Posterior vena cava (tissue), 2 donors: ENCODE measurements at places on chromosomes 6 and 20.
A peak's percentile ranks its signal among the peaks of the same experiment; 100 is the strongest.

GRCh38 chr6:14372734-14373489 lies 255.3 kb downstream of the CD83 start:
- DNase-seq: no peak

GRCh38 chr6:68400396-68400795 lies 234.7 kb upstream of the ADGRB3 start:
- DNase-seq: no peak

DNA sequence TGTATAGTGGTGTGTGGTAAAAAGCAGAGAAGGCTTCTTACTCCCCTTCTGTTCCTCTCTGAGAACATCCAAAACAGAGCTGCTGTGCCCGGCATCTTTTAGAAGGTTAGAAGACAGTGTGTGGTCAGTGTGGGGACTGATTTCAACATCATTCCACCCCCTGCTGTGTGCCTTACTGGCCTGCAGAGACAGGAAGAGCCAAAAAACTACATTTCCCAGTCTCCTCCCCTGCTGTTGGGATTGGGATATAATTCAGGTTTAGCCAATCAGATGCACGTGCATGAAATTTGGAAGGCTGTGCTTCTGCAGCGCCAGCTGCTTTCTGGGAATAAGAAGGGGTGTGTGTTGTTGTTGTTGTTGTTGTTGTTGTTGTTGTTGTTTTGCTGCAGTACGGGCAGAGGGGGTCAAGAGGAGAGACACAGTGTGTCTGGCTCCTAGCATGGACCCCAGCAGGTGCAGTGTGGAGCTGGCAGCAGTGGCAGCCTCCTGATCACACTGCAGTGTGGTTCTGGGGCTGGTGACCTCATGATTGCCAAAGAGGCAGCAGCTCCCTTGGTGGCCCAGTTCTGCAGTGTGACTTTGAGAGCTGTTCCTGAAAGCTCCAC lies 74.7 kb downstream of the MRPL14 start:
- no peak for DNase-seq

DNA sequence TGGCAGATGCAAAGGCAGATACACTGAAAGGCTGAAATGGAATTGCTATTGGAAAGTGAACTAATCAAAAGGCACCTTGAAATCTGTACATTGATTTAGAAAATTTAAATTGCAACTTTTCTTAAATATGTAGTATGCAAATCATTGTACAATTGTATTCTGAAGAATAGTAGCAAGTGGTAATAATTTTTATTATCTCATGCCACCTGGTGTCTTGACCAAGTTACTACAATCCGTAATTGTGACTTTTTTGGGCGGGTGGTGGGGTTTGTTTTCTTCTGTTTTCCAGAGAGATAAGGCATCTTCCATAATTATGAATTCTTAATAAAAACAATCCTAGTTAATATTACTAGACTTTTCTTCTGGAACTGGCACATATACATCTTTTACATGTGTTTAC lies 12.5 kb upstream of the BCKDHB start:
- DNase-seq: no peak

- no peak for DNase-seq
These were observed 6.1 kb downstream of the GSTA5 start for GRCh38 chr6:52834481-52834880.

DNA sequence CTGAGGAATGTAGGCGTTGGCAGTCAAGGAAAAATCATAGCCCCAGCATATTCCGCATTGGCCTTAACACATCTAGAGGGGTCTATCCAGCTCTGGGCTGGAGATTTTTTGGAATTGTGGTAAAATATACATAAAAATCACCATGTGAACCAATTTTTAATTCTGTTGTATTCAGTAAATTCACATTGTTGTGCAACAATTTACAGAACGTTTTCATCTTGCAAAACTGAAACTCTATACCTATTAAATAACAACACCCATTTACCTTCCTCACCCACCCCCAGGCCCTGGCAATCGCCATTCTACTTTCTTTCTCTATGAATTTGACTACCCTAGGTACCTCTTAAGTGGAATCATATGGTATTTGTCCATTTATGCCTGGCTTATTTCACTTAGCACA lies 6.8 kb upstream of the JAG1 start:
- DNase-seq: no peak

DNA sequence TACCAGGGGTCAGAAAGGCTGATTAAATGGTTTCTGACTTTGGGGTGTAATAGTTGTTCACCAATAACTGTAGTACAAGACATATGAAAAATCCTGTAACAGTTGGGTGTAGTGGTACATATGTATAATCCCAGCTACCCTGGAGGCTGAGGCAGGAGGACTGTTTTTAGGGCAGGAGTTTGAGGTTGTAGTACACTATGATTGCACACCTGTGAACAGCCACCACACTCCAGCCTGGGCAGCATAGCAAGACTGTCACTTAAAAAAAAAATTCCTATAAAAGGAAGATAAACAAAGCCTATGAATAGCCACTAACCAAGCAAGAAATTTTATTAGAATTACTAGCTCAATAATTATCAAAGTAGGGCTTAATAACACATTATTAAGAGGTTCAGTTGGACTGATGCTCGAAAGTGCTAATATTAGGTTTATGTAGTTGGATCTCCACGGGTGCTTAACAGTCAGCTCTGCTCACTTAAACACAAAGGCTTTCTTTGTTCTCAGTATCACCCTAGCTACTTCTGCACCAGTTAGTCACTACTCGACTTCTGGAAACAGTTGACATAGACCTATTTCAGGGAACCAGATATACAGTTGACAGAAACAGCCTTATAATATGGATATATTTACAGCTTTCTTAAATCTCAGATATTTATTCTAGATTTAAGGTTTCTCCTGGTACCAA lies 113.0 kb downstream of the MTFR2 start:
- DNase-seq: no peak

GRCh38 chr6:26333476-26334297 lies 31.3 kb upstream of the BTN3A2 start:
- DNase-seq: no peak

DNA sequence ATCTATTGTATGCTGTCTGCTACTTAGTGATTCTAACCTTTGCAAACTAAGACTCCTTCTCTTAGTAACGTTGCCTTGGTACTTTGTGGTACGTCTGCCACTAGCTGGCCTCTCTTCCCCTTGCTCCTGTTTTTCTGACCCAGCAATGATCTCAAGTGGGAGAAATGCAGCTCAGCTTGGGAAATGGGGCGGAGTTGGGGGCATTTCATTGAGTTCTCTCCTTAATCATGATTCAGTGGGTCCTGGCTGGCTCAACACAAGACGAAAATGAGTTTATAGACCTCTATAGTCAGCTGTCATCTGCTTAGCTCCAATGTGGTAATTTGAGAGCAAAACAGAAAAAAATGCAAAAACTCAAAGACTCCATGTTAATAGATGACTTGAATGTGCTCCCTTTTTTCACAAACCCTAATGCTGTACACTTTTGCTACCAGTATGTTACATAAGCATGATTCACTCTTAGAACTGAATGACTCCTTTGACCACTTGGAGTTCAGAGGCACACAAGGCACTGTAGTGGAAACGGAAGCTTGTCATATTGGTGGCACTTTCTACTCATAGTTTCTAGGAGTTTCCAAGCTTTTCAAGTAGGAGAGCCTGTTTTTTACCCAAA lies 55.3 kb upstream of the SOX4 start:
- no peak for DNase-seq

- DNase-seq: peak; percentile 66
These were observed 155.4 kb downstream of the ERMARD start for GRCh38 chr6:169906688-169907418.
